Myocyte (in vitro differentiated cells): ENCODE measurements at places on chromosomes 3 and 15. TPM values are rescaled to one million over a fixed set of nuclear protein-coding genes. Genes with fewer than 3 reads are reported as not detected.
A peak's percentile ranks its signal among the peaks of the same experiment; 100 is the strongest.

Gene ISLR
- 0.31 and 2.2 TPM in 2 replicates for total RNA-seq

DNA sequence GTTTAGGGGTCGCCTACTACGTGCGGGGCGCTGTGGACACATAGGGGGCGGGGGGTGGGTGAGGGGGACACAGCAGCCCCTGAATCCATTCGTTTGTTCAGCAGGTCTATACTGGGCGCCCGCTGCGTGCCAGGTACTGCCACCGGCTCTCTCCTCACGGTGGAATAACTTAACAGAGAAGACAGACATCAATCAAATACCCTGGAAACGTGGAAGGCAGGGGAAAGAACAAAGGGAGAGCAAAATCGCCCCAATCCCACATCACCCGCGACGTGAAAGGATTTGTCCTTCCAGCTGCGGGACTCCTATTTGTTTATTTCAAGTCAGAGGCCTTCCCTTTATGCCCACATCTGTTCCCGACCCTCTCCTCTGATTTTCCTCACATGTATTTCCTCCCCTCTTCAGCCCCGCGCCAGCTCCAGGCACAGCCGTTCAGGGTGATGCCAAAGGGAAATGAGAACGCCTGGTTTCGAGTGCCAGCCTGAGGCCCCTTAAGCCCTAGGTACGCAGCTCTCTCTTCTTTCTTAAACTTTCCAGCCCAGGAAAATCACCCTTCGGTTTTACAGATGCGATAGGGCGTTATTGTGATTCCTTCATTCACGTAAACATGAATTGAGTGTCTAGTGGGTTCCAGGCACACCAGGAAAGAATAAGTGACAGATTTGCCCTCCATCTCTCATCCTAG, 726 bp upstream of the PROK2 start:
- no peak for DNase-seq

DNA sequence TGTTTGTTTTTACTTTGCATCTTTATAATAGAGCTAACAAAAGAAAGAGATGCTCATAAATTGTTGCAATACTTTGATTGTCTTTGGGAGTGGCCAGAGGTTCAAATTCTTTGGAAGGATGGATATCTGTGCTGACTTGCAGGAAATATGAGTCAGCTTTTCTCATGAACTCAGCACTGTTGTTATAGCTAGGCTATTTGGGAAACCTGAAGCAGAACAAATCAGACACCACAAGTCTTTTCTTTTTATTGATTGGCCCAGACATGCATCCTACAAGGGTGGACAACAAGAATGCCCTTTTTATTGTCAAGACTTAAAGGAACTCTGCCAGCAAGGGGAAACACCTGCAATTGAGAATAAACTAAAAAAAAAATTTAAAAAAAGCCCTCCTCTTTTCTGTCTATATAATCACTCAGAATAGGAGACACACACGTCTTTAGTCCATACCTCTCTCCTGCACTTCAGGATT, 4.6 kb upstream of the DENND4A start:
- DNase-seq = peak; percentile 40

- no peak for DNase-seq
Observed at GRCh38 chr3:166510382-166510781, 673.2 kb upstream of the BCHE start.

GRCh38 chr3:68773401-68773800, 158.9 kb downstream of the TAFA4 start:
- no peak for DNase-seq
